ENCODE measurements at places on chromosomes 11 and 22. TPM values are rescaled to one million over a fixed set of nuclear protein-coding genes. Genes with fewer than 3 reads are reported as not detected.
A peak's percentile ranks its signal among the peaks of the same experiment; 100 is the strongest.

GRCh38 chr11:8008212-8008611, 21.1 kb downstream of the EIF3F start:
- no peak for DNase-seq

DNA sequence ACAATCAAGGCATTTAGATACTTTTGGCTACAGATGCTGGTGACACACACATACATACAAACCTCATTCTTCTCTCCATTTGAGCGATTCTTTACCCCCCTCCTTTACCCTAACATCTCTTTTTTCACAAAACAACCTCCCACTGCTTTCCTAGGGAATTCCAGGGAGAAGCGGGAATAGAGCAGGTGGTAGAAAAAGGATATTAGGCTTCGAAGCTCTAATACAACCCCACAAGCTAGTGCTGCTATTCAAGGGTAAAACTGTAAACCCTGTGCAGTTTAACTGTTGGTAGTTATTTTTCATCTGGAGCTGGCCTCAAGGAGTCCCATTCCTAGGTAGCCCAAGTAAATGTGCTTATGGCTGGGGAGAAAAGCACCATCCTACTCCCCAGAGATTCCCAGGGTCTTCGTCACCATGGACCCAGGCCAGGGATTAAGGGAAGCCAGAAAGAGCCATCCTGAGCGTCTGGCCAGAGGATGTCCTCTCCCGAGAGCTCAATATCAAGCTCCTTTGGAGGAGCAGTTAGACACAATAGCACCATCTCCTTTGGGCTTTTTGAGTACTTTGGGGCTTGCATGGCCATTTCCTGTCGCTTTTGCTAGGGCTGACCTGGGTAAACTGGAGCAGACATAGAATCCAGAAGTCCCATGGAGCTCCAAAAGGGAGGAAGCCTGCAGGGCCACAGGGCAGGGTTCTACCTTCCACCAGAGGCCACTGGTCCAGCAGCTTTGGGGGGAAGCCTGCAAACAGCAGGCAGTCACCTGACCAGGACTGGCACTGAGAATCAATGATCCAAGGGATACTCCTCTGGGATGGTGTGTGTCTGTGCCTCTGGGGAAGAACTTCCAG, 3.1 kb downstream of the MAML2 start:
- no peak for DNase-seq

GRCh38 chr11:15657264-15657663, 542.5 kb downstream of the INSC start:
- DNase-seq, result no peak

- DNase-seq, result no peak
These were observed at the start of gene KCNQ1 for GRCh38 chr11:2444821-2445745. Gene KCNQ1, plus strand, starts transcription at chr11:2445008. Its CDS starts 91 bp downstream, at chr11:2445099.

DNA sequence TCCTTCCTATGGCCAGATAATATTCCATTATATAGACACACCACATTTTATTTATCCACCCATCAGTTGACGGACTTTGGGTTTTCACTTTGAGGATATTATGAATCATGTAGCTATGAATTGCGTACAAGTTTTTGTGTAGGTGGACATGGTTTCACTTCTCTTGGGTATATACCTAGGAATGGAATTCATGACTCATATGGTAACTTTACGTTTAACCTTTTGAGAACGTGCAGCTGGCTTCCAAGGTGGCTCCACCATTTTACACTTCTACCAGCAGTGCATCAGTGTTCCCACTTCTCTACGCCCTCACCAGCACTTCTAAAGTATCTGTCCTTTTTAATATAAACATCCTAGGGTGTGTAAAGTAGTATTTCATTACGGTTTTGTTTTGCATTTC, 112.0 kb downstream of the PLEKHA7 start:
- peak; percentile 19 for DNase-seq

- no peak for DNase-seq
These were observed 11.0 kb downstream of the MRGPRG start for GRCh38 chr11:3207526-3208189.

DNA sequence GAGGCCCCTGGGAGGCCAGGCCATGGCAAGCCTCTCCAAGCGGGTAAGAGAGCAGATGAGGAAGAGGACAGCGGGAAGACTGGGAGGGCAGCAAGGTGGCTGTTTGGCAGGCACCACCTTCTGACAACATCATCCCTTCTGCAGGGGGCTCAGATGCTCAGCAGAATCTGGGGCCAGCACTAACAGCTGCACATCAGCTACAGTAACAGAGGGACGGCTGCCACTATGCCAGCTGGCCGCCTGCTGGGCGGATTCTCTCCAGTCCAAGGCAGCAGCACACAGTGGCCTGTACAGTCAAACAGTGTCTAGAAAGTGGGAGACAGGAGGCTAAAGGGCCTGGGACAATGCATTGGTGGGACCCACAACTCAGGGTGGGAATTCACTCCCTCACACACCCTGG, 10.7 kb upstream of the TXN2 start:
- DNase-seq, result no peak

GRCh38 chr22:19841641-19842392, 12.9 kb downstream of the GNB1L start:
- DNase-seq, result no peak

The IRAG1 gene
- total RNA-seq, result 7.3 TPM

- no peak for DNase-seq
These were observed 974.6 kb upstream of the RAG2 start for GRCh38 chr11:37572491-37573171.

The RFPL2 gene
- total RNA-seq, result 0.51 TPM

GRCh38 chr11:3989276-3989920, 105.2 kb upstream of the RRM1 start:
- peak; percentile 8 for DNase-seq

DNA sequence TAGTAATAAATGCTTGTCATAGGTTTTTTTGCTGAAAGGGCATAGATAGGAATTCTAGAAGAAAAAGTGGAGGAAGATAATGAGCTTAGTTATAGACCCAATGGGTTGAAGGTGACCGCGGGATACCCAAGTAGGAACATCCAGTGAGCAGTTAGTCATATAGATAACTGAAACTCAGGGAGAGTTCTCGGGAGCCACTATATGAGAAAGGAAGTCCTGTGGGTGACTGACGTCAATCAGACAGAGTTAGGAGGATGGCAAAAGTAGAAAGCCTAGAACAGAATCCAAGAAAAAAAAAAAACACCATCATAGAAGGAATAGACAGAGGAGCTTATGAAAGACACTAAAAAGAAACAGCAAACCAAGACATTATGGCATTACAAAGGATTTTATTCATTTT, 1.6 kb upstream of the CNGA4 start:
- DNase-seq, result no peak

The PHETA2 gene
- 2.2 TPM for total RNA-seq

GRCh38 chr11:119042927-119043326, 12.2 kb upstream of the SLC37A4 start:
- DNase-seq, result no peak

The PAMR1 gene
- total RNA-seq, result 0.77 TPM

The MMP11 gene
- 38.2 TPM for total RNA-seq

DNA sequence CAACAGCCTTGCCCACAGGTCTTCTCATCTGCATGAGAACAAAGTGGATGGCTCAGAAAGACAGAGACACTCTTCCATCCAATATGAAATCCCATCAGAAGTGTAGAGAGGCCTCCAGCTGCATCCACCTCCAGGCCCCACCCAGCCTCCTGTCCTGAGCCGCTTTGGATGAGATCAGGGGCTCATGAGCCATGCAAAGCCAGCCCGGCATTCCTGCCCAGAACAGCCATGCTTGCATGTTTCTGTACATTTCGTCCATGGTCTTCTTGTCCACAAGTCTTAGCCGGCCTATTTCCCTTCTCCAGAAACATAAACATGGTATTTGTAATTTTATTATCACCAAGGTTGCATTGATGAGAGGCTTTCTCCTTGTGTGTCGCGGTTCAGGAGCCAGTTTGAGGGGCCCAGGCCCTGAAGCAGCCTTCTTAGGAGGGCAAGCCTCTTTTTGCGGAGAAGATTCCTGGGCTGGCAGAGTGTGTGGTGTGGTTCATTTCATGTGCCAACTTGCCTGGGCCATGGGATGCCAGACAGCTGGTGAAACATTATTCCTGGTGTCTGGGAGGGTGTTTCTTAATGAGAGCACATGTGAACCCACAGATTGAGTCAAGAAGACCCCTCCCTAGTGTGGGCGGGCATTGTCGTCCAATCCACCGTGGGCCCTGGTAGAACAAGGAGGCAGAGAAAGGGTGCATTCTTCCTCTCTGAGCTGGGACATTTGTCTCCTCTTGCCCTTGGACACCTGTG, 928.9 kb downstream of the TBC1D22A start:
- no peak for DNase-seq

- peak; percentile 23 for DNase-seq
These were observed 6.2 kb downstream of the NAA40 start for GRCh38 chr11:63944987-63945386.

The MS4A6E gene
- not detected for total RNA-seq

DNA sequence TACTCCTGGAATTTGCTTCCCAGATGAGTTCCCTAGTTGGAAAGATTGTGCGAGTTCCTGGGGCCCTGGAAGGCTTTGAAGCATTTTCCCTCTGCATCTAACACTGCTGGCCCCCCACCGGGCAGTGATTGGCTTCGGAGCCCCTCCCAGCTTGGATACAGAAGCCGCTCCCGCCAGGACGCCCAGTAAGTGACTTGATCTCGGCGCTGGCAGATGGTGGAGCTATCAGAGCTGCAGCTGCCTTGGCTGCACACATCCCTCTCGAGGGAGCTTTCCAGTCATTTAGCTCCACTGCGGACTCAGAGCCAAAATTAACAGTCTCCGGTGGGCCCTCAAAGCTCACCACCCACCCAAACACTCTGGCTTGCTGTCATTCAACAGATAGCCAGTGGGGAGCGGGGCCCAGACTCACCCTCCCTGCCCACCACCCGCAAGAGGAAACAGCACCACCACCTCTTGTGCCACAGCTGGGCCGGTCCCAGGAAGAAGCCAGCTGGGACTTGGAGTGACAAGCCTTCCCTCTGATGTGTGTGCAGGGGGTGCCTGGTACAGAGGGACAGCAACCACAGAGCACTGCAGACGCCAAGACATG, 162.3 kb downstream of the TRIM29 start:
- DNase-seq, result no peak

The INSC gene
- total RNA-seq, result not detected

GRCh38 chr22:50490531-50491308, 4.1 kb downstream of the MIOX start:
- DNase-seq, result no peak

GRCh38 chr11:119739021-119739703, 10.2 kb upstream of the NECTIN1 start:
- no peak for DNase-seq

The FGF19 gene
- total RNA-seq, result not detected

GRCh38 chr22:45442116-45442515, 28.6 kb downstream of the RIBC2 start:
- DNase-seq, result no peak

- DNase-seq, result no peak
These were observed 10.0 kb upstream of the PLET1 start for GRCh38 chr11:112270551-112271180.

DNA sequence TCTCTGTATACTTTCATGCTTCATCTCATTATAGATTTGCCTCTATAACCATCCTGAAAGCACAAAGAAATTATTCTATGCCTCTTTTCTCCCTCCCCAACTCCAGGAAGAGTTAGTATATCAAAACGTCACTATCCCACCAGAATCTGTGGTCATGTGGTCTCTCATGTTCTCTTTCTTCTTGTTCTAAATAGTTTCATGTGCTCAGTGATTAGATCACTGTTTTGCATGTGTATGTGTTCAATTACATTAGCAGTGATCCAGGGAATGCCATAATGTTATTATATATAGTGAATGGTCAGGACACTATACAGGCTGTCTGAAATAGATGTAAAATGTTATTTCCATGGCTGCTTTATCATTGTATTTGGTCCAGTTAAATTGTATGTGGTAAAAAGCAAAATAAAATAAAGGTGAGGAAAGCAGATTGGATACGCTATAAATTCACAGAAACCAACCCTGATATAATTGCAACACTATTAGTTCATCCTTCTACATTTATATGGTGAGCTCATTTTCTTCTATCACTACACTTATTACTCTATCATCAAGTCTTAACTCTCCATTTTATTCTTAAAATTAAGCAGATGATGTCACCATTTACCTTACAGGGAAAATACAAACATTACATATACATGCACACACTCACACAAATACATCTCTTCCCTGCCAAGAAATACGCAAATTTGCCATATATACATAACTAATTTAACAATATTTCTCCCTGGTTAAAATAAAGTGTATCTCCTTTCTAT, 26.9 kb upstream of the ANO5 start:
- no peak for DNase-seq

The TSG101 gene
- total RNA-seq, result 110 TPM

DNA sequence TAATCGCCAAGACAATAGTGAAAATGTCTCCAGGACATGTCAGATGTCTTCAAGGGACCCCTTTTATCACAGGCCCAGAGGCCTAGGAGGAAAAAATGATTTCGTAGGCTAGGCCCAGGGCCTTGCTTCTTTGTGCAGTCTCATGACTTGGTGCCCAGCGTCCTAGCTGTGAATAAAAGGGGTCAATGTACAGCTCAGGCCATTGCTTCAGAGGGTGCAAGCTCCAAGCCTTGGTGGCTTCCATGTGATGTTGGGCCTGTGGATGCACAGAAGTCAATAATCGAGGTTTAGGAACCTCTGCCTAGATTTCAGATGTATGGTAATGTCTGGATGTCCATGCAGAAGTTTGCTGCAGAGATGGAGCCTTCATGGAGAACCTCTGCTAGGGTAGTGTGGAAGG, 20.7 kb upstream of the MTMR2 start:
- no peak for DNase-seq

DNA sequence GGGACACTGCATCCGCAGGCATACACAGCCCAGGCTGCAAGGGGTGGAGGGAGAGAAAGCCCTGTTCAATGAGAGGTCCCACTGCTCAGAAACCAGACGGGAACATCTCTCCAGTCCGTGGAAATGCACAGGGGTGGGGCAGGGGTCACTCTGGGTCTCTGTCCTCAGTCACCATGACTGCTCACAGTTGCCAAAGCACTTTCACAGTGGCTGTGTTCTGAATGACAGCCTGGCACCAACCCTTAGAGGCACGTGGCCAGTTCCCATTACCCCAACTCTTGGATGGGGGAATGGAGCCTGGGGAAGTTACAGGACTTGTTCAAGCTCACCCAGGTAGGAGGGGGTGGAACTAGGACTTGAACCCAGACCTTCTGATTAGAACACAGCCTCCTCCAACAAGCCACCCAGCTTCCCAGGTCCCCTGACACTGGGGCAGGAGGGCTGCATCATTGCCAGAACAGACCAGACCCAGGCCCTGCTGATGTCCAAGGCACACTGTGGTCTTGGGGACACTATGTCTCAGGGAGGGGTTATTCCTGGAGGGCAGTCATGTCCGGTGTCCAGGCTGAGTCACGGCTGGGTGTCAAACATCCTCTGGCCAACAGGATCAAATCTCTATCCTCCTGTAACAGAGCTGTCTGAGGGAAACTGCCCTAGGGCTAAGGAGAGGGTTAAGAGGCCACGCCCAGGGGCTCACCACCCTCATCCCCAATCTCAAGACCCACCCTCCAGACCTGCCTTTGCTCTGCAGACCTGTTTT, 8.2 kb downstream of the ZNF70 start:
- DNase-seq, result no peak
